ENCODE measurements at places on chromosomes 7 and 10.

- DNase-seq = no peak
Measured at GRCh38 chr10:23158370-23158769, 33.7 kb upstream of the PTF1A start.

DNA sequence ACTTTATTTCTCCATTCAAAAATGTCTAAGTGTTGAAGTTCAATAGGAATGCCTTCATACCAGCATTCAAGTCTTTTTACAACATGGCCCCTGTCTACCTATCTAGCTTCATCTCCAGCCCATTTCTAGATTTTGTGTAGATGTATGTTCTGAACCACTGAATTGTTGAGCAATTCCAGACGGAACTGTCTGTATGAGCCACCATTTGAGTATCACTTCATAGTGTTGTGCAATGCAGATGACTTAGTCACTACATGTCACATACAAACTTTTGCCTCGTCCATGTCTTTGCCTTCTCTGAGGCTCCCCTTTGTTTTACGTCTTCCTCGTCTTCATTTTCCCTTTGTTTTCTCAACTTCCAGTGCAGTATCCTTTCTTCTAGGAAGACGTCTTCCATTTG is 118.1 kb downstream of the INHBA start:
- no peak for DNase-seq

DNA sequence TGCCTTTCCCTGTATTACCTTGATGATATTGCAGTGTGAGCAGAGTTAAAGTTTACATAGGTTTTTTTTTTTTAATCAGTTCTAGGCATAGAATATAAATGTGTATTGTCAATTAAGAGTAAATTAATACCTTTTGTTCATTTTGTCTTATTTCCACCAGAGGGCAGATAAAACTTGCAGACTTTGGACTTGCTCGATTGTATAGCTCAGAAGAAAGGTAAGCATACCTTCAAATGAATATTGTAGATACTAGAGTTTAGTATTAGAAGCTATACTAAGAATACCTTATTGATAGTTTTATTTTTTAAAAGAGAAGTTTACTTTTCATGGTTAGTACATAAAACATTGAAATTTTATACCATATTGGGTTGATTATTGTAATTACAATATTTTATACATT is 86.8 kb downstream of the MPLKIP start:
- DNase-seq = no peak

GRCh38 chr10:69558559-69558958 is 14.7 kb downstream of the NEUROG3 start:
- no peak for DNase-seq

DNA sequence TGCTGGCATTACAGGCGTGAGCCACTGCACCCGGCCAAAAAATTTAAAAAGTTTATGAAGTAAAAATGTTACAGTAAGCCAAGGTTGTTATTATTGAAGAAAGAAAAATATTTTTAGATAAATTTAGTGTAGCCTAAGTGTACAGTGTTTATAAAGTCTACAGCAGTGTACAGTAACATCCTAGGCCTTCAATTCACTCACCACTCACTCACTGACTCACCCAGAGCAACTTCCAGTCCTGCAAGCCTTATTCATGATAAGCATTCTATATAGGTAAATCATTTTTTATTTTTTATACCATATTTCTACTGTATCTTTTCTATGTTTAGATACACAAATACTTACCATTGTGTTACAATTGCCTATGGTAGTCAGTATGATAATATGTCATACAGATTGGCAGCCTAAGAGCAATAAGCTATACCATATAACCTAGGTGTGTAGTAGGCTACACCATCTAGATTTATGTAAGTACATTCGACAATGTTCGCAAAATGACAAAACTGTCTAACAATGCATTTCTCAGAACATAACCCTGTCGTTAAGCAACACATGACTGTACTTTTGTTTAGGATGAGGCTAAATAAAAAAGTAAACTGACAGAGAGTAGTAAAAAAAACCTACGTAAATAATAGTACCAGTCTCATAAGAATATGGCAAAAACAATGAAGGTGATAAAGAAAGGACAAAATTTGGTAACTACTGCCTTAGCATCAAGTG is 77.8 kb upstream of the FAM133B start:
- DNase-seq = no peak

DNA sequence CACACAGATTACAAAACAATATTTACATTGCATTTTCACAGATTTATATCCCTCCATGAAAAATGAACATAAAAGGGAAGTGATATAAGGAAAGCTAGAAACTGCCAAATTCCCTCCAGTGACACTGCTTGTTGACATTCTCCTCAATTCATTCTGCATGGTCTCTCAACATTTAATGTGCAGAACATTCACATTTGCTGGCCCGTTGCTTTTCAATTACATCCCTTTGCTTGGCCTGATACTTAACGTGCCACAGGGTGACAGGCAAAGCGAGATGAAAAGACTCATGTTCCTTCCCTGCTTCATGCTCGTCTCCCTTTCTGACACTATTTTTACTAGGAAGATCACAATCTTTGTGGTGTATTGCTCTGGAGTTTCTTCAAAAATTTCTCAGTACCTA is 1019.7 kb upstream of the LRRN3 start:
- no peak for DNase-seq

DNA sequence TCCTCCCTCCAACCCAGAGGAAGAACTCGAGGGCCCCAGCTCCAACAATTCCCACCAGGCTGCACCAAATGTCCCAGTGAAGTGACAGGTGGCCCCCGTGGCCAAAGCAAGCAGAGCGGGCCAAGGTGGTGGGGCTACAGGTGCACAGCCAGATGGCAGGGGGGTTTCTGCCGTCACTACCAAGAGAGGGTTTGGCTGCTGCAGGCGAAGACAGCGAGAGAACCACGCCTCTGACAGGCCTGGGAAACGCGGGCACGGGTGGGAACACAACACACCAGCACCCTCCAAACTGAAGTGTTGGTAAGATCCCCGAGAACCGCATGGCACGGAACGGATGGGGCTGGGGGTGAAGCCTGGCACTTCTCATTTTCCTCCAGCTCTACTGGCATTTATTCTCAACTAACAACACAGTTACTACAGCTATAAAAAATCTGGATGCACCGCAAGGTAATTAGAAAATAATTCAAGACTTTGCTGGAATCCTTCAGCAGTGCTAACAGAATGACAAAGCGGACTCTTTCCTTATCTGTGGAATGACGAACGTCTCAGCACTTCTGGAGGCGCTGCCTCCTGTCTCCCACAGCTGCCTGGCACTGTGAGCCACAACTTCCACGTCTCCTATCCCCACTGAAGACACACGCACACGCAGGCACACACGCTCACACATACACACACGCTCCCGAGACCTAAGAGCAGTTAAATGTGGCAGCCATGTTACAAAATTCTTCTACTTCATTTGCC is 167.9 kb downstream of the TCERG1L start:
- no peak for DNase-seq

DNA sequence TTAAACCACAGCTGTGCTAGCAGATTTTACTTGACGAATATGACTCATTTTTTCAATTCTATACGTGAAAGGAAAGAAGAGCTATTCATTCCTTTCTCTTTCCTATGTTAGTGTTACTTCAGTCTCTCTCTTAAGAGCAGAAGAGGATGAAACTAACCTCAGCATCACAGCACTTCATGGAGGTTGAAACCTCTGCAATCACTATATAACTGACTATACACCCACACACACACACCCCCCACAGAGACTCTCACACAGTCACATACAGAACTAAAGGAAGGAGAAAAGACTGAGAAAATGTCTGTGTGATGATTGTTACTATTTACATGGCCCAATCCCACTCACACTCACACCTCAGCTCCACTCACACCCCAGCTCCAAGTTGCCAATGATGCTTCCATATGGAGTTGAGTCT is 104.2 kb downstream of the KIF20B start:
- DNase-seq = no peak

- DNase-seq = no peak
Measured at GRCh38 chr10:24041034-24041433, 167.9 kb upstream of the KIAA1217 start.

DNA sequence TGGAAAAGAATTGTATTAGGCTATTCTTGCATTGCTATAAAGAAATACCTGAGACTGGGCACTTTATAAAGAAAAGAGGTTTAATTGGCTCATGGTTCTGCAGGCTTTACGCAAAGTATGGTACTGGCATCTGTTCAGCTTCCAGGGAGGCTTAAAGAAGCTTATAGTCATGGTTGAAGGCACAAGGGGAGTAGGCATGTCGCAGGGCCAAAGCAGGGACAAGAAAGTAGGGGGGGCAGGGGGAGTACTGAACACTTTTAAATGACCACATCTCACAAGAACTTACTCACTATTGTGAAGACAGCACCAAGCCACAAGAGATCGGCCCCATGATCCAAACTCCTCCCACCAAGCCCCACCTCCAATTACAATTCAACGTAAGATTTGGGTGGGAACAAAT is 152.5 kb upstream of the PHF14 start:
- DNase-seq = no peak

DNA sequence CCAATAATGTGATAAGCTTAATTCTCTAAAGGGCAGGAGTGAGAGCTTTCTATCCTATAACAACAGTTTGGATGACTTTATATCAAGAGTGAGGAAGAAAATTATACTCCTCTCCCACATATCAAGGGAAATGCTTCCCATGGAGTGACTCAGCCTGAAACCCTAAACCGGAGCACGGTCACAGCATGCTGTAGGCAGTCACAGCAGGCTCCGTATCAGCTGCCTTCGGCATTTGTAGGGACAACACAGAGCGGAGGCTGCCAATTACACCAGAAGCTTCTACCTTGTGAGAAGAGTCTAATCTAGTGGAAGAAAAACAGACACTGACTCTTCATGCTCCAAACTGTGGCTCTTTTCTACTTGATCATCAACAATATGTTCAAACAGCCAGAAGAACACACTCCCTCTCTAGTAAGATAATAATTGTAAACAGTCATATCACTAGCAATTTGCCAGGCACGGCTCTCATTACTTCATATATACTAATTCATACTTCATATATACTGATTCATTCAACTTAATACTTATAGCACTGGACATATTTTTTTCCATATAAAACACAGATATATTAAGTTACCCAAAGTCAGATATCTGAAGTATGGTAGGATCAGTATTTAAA is 65.9 kb downstream of the DGKB start:
- DNase-seq = no peak

- no peak for DNase-seq
Measured at GRCh38 chr7:139777133-139777891, 486 bp downstream of the HIPK2 start.

DNA sequence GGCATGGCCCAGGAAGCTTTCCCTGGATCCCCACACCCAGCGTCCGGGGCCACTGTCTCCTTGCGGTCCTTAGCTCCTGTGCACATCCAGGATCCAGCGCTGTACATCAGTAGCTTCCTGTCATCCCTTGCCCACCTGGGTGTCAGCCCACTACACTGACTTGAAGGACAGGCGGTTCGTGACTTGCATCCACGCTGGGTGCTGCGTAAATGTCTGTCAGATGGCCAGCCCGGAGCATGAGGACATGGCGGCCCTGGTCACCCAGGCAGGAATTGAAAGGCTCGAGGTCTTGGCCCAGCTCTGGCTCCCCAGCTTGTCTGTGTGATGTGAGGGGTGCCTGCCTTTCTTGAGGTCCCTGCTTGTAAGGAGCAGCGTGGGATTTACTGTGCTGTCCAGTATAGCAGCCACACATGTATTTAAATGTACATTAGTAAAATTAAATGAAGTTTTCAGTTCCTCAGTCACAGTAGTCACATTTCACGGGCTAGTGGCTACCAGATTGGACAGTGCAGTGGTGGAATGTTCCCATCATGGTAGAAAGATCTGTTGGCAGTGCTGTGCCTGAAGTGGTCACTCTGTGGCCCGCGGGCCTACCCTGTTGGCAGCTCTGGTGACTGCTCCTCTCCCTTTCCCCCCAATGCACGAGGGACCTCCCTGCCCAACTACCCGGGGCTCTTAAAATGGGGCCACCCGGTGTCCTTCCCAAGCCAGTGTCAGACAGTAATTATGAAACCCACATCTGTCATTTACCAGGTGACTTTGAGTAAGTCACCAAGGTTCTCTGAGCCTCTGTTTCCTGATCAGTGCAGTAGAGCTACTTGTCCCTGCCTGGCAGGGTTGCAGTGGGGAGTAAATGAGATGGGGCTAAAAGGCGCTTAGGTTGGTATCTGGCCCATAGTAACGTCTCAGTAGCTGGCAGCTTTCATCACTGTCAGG is 97.8 kb upstream of the PPIF start:
- DNase-seq = no peak

- no peak for DNase-seq
Measured at GRCh38 chr7:77839919-77840318, 41.3 kb downstream of the PHTF2 start.

DNA sequence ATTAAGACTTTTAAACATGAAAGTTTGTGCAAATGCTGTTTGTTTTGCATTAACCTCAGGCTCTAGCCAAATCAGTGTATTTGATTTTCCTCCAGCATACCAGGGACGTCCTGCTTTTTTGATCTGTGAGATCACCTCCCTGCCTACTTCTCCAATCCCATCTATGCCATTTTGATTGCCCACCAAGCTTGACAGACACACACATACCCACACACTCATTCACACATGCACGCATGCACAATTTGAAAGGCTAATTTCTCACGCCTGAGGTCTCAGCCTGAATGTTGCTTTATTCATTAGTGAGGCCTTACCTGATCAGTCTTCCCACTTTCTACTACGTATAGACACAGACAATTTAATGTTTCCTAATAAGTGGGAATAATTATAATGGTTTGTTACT is 53.5 kb downstream of the CDK13 start:
- DNase-seq = no peak

DNA sequence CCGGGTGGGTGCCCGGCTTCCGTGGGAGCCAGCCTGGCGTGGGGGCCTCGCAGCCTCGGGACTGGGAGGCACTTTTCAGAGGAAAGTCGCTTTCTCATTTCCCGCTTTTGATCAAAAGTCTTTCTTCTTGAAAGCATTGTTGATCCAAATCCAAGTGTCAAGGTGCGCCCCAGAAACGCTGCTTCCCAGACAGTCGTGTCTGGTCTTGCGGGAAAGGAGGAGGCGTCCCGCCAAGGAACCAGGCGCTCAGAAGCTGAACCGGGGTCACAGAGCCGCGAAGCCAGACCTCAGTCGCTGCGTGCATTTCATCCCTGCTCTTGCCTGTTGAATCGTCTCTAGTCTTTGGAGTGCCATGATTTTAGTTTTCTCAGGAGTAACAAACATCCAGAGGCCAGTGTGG is 1.1 kb upstream of the BNIP3 start:
- no peak for DNase-seq

DNA sequence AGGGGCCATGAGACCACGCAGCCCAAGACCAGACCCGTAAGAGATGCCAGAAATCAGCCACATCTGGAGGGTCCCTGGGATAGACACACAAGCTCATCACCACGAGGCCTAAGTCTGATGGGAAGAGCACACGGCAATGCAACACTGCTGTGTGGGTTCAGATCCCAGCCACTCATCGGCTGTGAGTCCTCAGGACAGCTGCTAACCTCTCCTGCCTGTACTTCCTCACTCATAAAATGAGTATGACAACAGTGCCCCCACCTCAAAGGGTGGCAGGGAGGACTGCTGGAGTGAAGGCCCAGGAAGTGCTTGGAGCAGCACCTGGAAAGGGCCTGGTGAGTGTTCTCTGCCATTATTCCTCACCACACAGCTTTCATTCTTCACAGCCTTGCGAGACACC is 60.9 kb downstream of the MAD1L1 start:
- DNase-seq = no peak
